Stimulated activated CD8-positive, alpha-beta memory T cell treated with anti-CD3 and anti-CD28 coated beads, Interleukin-4, amount 100 ng/mL, for 1 hour (primary cell): ENCODE measurements at places on chromosomes 12 and 14.

DNA sequence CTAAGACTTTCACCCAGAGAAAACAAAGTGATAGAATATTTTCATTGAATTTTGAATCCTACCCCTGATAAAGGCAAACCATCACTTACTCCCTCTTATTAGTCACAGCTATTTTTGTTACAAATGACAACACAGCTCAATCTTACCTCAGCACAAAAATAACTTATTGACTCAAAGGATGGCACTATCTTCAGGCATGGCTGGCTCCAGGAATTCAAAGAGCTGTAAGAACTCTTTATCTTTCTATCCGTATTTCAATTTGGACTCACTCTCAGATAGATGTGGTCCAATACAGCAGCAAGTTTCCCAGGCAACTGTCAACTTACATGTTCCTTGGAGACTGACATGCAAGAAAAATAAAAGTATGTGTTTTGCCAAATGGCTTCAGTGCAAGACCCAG is 709.4 kb upstream of the MDGA2 start:
- DNase-seq, result no peak

GRCh38 chr12:17489452-17489851 is 600.5 kb downstream of the RERGL start:
- DNase-seq, result no peak

- DNase-seq, result no peak
These were observed 229.8 kb upstream of the FLRT2 start for GRCh38 chr14:85300107-85300506.

DNA sequence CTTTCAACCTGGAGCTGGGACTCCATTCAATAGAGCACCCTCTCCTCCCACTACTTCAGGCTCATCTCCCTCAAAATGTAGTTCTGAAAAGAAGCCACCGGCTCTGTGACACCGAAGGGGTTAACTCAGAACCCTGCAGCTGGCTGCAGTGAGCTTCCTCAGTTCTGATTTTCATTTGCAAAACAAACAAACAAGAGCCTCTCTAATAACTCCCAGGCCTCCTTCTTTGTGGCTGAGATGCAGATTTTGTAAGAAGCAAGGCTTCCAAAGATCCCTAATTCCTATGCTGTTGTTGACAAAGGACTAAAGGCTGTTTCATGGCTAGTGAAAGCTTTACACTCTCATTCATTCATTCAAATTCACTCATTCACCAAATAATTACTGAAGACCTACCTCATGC is 333.4 kb upstream of the TBX3 start:
- no peak for DNase-seq

GRCh38 chr14:38964630-38965029 is 138.4 kb downstream of the SEC23A start:
- no peak for DNase-seq

GRCh38 chr12:39930101-39930500 is 175.8 kb downstream of the SLC2A13 start:
- no peak for DNase-seq

- no peak for DNase-seq
These were observed 243.9 kb downstream of the DIO2 start for GRCh38 chr14:79967453-79967852.

DNA sequence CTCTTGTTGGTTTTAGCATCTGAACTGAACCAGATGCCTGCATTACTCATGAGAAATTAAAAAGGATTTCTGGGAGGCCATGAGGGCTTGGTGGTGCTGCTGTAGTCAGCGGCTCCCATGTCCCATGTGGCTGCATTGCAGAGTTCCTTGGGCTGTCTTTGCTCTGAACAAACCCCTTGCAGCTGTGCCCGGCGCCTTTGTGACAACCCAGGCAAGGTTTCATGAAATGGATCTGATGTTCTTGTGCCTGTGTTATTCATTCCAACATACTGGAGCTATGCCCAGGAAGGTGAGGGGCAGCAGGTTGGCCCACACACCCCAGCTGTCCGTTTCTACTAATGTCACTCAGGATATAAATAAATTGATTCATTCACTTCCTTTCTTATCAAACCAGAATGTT is 40.8 kb downstream of the TGFB3 start:
- no peak for DNase-seq

GRCh38 chr12:51269174-51270066 is 795 bp downstream of the SMAGP start:
- DNase-seq, result peak; percentile 37

GRCh38 chr12:79531518-79531917 is 159.2 kb downstream of the PAWR start:
- no peak for DNase-seq

- DNase-seq, result no peak
These were observed 214.7 kb downstream of the PDZRN4 start for GRCh38 chr12:41402801-41403200.

GRCh38 chr12:69951108-69951507 is 126.1 kb downstream of the MYRFL start:
- DNase-seq, result no peak

GRCh38 chr14:100872259-100873095 is 31.0 kb downstream of the RTL1 start:
- no peak for DNase-seq

- no peak for DNase-seq
These were observed 390.8 kb downstream of the MED13L start for GRCh38 chr12:115886666-115887065.

- DNase-seq, result no peak
These were observed 109.8 kb upstream of the GPHB5 start for GRCh38 chr14:63428486-63428885.

- no peak for DNase-seq
These were observed 58.8 kb upstream of the ACTN1 start for GRCh38 chr14:69037790-69038454.

- DNase-seq, result no peak
These were observed 193.0 kb downstream of the EPS8 start for GRCh38 chr12:15596174-15596573.

DNA sequence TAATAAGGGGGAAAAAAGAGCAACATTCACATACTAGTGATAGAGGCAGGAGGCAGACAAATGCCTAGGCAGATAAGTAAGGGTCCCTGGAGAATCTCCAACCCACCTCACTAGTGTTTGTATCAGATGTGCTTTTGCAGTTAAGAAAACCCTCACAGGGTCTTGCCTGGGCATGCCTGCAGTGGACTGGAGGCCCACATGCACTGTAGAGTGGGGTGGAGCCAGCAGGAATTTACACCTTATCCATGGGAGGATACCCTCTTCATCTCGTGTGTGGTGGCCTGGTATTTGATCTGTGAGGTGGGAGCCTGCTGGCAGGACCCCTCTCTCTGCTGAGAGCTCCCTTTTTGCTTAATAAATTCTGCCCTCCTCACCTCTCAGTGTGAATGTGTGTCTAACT is 238.0 kb upstream of the SLC16A7 start:
- no peak for DNase-seq

DNA sequence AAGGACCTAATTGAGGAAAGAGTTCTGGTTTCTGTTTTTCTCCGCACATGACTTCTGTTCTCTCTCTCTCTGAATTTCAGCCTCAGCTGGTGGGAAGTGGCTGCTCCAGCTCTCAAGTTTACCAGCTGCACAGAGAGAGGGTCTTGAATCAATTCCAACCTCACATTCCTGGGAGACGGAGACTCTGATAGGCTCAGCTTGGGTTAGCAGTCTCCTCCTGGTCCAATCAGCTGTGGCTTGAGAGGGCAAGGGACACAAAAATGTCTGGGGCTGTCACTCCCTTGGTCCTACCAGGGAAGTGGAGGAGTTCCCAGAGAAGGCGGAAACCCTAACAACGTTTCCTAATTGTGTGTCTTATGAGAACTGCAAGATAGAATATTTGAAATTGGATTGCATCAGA is 7.0 kb downstream of the CCDC63 start:
- no peak for DNase-seq

DNA sequence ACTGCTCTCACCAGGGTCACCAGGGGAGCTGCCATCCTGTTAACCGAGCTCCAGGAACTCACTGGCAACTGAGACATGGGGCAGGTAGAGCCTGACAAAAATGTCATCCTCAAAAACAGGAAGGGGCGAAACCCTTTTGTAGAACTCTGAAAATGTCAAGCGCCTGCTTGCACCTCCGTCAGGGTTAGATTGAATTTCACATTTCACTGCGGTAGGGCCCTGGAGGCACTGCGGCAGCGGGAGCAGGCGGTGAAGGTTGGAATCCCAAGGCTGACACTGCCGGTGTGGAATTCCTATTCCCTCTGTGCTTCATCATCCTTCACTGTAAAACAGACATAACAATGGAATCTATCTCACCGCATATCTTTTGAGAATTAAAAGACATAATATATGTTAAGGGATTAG is 142.8 kb upstream of the TMCC3 start:
- DNase-seq, result no peak

GRCh38 chr12:111207761-111208160 is 161.1 kb downstream of the PHETA1 start:
- no peak for DNase-seq

DNA sequence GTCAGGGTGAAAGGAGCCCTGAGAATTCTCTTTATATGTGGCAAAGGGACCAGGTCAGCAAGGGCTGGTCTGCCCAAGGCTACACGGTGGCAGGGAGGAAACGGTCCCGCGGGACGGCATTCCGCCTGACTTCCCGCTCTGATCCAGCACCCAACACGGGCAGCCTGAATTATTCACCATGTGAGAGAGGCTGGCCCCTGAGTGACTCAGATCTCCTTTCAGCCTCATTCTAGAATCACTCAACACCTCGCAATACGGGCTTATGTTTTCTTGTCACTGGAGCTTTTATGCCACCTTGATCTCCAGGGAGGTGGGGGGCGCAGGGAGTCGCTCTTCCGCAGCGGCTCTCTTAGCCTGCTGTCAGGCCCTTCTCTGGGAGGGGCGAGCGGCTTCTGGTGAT is 8.5 kb downstream of the LRTM2 start:
- DNase-seq, result no peak

GRCh38 chr14:75995372-75996041 is 9.9 kb downstream of the IFT43 start:
- DNase-seq, result no peak

DNA sequence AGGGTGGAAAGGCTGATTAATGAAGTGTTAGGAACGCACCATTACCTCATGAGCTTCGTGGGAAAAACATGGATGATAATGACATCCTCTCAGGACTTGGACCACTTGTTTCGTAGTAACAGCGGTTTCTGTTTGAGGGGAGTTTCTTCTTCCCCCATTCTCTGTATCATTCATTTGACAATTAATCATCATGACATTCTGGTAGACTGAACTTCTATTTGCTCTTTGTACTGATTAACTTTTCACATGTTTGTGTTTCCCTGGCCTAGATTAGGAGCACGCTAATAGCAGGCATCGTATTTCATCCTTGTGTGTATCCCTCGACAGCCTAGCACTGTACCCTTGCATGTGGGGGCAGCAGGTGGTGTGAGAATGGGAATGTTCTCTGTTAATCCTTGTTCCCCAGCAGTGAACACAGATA is 8.0 kb downstream of the LRRC74A start:
- DNase-seq, result no peak

GRCh38 chr12:72433298-72433697 is 161.1 kb downstream of the TRHDE start:
- DNase-seq, result no peak

DNA sequence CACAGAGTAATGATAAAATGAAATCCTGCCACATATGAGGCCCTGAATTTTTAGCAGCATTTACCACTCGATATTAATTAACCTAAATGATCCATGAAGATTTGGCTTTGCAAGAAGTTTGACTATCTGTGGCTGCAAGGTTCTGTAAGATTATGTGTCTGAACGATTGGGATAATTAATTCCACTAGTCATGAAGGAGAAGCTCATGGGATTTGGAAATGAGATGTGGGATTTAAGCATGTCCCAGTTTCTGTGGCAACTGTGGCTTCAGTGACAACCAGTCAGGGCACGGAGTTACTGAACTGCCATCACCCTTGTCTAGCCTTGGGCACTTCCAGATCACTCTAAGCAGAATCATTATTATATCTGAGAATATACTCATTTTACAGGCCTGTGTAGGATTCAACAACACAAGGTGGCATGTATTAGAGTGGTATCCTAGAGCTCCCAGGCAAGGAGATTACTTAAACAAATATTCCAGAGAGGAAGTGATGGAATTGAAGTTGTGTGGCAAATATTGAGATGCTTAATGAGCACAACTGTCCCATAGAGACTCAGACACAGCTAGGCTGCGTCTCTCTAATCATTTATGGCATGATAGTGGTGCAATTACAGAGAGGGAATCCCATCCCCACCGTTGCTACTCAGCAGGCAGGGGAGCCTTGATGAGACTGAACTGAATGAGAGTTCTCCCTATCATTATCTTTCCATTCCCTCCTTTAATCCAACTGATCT is 205.0 kb upstream of the KRR1 start:
- no peak for DNase-seq

DNA sequence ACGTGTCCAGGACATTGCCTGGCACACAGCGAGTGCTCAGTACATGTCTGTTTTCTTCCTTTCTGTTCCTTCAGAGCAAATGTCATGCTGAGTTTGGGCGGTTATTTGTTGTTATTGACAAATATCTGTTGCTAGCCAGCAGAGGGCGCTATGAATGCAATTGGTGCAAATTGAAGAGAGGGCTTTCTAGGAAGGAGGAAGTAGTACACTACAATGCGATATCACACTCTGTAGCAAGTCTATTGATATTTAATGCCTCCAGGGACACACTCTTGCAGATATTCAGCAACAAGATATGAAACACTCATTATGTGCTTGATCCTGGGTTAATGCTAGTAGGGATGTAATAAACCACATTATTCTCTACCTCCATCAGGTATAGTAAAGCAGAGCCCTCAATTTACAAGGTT is 267.3 kb upstream of the SRRM4 start:
- no peak for DNase-seq

GRCh38 chr12:65653946-65654629 is 170.2 kb upstream of the HMGA2 start:
- no peak for DNase-seq

- no peak for DNase-seq
These were observed 124.4 kb downstream of the DAD1 start for GRCh38 chr14:22464422-22465142.

GRCh38 chr12:111123390-111123789 is 203.0 kb upstream of the MYL2 start:
- DNase-seq, result no peak

GRCh38 chr12:67662910-67663538 is 14.5 kb downstream of the DYRK2 start:
- DNase-seq, result no peak

- no peak for DNase-seq
These were observed 217.1 kb upstream of the PLEKHG7 start for GRCh38 chr12:92485351-92486348.

DNA sequence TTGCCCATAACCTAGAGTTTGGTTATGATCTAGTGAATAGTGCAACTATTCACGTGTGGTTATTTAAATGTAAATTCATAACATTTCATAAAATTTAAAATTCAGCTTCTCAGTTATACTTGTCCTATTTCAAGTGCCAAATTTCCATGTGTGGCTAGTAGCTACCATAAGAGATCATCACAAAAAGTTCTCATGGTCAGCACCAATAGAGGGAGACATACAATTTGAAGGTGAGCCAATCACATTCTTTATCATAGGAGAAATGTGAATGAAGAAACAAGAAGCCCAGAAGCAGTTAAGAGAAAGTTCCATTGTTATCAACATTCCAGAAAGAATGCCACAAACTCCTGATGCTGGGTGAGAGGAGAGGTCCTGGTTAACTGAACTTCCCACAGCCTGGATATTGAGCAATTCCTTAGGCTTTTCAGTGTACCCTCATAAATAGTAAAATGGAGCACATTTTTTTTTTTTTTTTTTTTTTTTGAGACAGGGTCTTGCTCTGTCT is 892.9 kb upstream of the USP15 start:
- DNase-seq, result no peak
